Dermis microvascular lymphatic vessel endothelial cell (primary cell): ENCODE measurements at places on chromosomes 1 and 21.

GRCh38 chr1:6427441-6428390, 3.1 kb downstream of the ESPN start:
- DNase-seq, result no peak

DNA sequence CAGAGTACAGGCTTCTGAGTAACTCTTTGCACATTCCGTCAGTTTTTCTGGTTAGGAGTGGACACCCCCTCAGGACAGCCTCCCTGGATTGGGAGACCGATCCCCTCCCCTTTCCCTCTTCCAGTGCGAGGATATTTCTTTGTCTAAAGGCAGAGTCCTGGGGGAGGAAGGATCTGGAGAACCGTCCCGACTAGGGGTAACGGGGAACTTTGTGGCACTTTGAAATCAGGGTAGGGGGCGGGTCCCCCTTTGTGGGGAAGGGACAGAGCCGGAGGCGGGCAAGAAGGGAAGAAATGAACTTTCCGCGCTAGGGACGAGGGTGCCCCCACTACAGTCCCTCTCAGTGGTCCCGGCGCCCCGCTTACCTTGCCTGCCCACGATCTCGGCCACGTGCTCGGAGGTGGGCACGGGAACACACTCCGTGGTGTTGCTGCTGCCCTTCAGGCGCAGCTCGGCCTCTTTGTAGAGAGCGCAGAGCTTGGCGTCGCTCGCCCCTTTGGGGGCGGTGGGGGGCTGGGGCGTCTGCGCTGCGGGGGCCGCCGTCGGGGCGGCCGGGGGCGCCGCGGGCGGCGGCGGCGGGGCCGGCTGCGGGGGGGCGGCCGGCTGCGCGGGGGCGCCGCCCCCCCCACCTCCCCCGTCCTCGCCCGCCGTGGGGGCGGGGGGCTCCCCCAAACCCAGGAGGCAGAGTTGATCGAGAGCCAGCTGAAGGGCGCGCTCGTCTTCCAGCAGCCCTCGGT, 917 bp downstream of the MEX3A start:
- no peak for DNase-seq

- DNase-seq, result no peak
Observed at GRCh38 chr1:160935527-160936258, 18.9 kb downstream of the ITLN2 start.

GRCh38 chr1:65429806-65430205, 9.3 kb downstream of the LEPR start:
- DNase-seq, result peak; percentile 97

DNA sequence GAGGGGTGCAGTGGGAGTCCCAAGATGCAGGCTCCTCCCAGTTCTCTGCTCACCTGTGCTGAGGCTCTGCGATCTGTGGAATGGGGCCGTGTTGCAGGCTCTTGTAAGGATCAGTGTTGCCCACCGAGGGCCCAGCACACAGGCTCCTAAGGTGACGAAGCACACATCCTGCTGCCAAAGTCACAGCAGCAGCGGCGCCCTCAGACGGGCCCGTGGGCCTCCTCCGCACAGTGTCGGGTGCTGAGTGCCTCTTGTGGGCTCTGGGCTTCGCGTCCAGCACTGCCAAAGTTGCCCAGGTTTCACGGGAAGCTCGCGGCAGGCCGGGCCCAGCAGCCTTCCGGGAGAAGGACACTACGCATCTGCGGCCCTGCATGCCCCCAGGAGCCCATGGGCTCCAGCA, 72.1 kb upstream of the ABCG1 start:
- no peak for DNase-seq

DNA sequence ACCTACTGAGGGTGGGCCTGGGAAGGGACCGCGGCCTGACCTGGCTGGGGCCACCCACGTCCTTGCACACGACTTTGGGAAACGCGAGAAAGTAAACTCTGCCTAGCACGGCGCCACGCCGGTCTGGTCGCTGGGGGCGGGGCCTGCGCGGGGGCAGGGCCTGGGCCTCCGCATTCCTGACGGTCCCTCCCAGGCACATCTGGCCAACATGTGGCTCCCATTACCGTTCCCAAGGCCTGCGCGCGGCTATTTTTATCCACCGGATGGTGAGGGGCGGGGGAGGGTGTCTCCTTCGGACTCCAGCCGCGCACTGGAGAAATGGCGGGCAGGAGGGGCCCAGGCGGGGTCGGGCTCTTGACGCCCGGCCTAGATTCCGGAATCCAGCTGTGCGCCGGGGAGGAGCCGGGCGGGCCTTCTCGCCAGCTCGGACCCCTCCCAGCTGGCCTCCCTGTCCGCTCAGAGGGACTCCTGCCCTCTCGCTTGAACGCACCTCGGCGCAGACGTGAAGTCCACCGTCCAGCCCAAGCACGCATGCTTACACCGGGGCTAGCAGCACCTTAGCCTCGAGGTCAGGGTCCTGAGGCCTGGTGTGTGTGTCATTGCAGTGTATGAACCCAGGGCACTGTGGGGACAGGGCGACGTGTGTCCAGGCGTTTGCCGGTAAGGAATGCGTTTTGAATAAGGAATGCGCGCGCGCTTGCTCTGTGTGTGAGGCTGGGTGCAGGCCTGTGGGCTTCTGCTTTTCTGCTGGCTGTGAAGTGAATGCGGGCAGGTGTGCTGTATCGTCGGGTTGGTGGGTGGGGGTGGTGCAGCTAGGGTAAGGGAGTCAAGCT, 2.1 kb downstream of the EVA1B start:
- no peak for DNase-seq

GRCh38 chr1:246791303-246791918, 67.2 kb downstream of the SCCPDH start:
- no peak for DNase-seq

DNA sequence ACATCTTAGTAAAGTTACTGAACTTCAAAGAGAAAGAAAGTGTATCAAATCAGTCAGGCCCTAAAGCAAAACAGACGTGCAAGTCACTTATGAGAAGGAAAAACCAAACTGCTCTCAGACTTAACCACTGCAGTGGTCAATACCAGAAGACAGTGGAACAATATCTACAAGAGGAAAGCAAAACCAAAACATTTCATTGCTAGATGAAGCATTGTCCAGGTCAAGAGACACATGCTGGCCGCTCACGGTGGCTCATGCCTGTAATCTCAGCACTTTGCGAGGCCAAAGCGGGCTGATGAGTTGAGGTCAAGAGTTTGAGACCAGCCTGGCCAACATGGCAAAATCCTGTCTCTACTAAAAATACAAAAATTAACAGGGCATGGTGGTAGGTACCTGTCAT, 82.0 kb upstream of the MROH9 start:
- no peak for DNase-seq

- no peak for DNase-seq
Observed at GRCh38 chr1:66492424-66492823, 41.5 kb upstream of the SGIP1 start.

- DNase-seq, result no peak
Observed at GRCh38 chr1:243483071-243483771, 227.4 kb downstream of the SDCCAG8 start.

GRCh38 chr1:208213786-208214185, 30.4 kb downstream of the PLXNA2 start:
- DNase-seq, result peak; percentile 78

DNA sequence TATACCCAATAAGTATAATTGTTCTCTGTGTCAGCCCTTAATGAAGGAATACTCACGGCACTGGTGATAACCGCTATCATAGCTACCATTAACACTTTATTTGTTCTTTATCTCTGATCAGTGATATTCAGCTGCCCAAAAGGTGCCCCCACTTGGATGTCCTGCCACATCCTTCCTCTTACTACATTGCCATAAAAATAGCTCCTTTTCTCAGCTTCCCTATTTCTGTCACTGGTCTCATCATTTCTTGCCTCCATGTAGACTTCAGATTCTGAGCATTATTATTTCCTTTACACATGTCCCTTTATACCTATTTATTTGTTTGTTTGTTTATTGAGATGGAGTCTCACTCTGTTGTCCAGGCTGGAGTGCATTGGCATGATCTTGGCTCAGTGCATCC, 2.7 kb upstream of the RAB29 start:
- DNase-seq, result no peak

- DNase-seq, result no peak
Observed at GRCh38 chr1:89989799-89990198, 5.1 kb upstream of the ZNF326 start.

DNA sequence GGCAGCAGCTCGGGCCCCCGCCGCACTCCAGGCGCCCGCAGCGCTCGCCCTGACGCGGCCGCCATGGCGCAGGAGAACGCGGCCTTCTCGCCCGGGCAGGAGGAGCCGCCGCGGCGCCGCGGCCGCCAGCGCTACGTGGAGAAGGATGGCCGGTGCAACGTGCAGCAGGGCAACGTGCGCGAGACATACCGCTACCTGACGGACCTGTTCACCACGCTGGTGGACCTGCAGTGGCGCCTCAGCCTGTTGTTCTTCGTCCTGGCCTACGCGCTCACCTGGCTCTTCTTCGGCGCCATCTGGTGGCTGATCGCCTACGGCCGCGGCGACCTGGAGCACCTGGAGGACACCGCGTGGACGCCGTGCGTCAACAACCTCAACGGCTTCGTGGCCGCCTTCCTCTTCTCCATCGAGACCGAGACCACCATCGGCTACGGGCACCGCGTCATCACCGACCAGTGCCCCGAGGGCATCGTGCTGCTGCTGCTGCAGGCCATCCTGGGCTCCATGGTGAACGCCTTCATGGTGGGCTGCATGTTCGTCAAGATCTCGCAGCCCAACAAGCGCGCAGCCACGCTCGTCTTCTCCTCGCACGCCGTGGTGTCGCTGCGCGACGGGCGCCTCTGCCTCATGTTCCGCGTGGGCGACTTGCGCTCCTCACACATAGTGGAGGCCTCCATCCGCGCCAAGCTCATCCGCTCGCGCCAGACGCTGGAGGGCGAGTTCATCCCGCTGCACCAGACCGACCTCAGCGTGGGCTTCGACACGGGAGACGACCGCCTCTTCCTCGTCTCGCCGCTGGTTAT, 2.8 kb downstream of the KCNJ9 start:
- peak; percentile 53 for DNase-seq

DNA sequence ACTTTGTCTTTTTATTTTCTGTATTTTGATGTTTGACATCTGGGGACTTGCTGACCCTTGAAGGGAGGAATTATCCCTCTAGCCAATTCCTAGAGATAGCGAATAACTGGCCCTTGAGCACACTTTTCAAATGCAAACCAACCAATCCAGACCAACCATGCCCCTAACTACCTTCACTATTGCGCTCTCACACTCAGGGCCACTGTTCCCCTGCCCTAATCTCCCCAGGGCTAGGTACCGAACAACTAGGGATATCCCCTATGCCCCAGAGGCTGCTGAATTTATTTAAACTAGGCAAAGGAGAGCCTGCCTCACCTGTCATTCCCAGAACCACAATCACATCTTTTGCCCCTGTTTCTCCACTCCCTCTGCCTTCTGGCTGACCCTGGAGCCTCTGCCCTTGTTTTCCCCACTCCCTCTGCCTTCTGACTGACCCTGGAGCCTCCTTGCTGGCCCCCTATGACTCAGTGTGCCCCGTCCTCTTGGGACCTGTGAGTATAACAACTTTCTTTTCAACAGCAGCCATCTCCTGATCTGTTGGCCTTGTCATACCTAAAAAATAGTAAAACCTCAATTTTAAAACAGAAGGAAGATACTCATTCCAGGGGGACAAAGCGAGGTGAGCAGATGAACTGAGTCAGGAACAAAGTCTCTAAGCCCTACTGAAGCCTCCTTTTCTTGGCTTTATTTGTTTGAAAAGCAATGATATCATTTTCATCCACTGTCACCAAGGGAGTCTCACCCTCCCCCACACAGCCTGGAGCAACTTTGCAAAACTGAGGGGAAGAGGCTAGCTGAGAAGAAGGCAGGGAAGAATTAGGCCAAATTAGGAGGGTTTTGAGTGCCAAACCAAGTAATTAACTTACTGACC, 115.5 kb downstream of the NMNAT2 start:
- DNase-seq, result no peak

- no peak for DNase-seq
Observed at GRCh38 chr1:217272385-217272784, 358.5 kb downstream of the GPATCH2 start.

GRCh38 chr1:208731981-208732821, 488.0 kb upstream of the PLXNA2 start:
- peak; percentile 39 for DNase-seq

GRCh38 chr1:94501426-94501825, 40.1 kb downstream of the F3 start:
- DNase-seq, result no peak

- no peak for DNase-seq
Observed at GRCh38 chr1:88210103-88210787, 473.8 kb upstream of the PKN2 start.

GRCh38 chr21:24272521-24272938, 1334.8 kb downstream of the MRPL39 start:
- DNase-seq, result no peak

GRCh38 chr1:80048716-80049115, 1042.2 kb upstream of the ADGRL4 start:
- no peak for DNase-seq

DNA sequence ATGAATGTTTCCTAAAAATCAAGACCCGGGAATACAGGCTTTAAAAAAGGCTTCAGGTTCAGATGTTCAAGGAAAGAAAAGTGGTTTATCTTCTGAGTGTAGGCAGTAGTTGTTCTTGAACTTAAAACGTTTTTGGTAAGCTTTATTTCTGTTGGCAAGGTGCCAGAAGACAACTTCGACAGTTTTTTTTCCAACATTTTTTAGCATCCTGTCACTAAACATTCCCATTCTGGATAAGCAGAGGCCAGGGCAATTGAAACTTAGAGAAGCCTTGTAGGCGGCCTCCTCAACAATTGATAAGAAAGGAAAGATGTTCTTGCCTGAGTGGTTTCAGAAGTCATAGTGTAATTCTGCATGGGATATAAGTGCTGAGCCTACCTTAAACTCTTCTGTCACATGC, 66.7 kb downstream of the PATJ start:
- DNase-seq, result peak; percentile 7

DNA sequence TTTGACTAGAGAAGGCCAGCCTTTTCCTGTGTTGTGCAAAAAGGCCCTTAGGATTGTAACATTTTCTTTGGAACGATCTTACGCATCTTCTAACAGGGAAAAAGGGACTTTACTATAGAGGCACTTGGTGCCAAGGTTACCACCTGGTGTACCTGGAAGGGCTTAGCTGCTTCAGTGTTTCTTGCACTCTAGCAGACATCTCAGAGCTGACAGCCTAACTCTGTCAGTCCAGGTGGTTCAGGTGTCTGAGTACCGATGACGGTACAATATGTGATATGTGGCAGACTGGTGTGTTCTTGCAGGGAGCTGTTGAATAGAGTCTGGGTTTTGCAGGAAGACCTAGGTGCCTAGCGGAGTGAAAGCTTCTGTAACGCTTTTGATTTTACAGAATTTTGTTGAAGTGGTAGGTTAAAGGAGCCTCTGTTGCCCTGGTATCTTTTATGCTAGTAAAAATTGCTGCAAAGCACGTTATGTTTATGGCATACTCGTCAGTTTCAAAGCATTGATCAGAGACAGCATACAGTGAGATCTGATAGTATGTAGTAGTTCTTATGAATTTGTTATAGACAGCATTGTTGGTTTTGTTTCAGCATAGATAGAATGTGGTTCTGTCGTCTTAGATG, 1.4 kb downstream of the MAGI3 start:
- peak; percentile 16 for DNase-seq

- no peak for DNase-seq
Observed at GRCh38 chr1:11961230-11961629, 19.0 kb upstream of the MFN2 start.

DNA sequence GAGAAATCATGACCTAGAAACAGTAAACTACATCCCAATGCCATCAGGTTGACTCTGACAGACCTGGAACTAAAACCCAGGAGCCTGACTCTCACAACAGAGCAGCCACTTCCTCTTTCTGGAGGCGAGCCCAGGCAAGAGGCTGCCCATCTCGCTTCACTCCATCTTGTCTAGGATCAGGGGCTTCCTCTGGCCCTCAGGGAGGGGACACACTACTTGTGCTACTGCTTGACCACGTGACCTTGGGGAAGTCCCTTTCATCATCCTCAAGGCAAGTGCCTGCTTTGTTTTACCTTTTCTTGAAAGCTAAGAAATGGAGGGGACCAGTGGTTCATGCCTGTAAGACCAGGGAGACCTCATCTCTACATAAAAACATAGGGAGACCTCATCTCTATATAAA, 2.6 kb upstream of the TENT5B start:
- no peak for DNase-seq
